ENCODE measurements at places on chromosomes 11 and 22. TPM values are rescaled to one million over a fixed set of nuclear protein-coding genes. Genes with fewer than 3 reads are reported as not detected.

- peak; percentile 78 for DNase-seq
These were observed 118.1 kb downstream of the BBOX1 start for GRCh38 chr11:27158456-27159334.

DNA sequence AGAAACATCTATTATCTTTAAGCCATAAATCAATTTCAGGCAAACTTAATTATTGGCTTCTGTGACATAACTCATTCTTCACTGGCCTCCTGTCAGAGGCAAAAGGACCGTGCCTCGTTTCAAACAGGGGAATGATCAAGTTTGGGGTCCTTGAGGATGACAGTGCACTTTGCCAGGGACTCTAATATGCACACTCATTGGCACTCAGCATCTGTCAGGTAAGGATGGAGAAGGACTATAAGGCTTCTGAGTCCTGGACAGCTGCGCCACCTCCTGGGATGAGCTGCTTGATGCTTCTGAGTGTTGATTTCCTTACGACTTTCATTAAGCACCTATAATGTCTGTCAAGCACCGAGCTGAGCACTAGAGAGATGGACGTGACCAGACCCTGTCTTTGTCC, 20.2 kb downstream of the BPIFC start:
- no peak for DNase-seq

- no peak for DNase-seq
These were observed 543.7 kb upstream of the RAG2 start for GRCh38 chr11:37141707-37142106.

DNA sequence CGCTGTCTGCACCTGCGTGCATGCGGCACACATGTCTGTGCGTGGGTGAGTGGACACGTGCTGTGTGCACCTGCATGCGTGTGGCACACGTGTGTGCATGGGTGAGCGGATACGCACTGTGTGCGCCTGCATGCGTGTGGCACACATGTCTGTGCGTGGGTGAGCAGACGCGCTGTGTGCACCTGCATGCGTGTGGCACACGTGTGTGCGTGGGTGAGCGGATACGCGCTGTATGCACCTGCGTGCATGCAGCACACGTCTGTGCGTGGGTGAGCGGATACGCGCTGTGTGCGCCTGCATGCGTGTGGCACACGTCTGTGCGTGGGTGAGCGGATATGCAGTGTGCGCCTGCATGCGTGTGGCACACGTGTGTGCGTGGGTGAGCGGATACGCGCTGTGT, 27.1 kb upstream of the ACR start:
- DNase-seq = no peak

DNA sequence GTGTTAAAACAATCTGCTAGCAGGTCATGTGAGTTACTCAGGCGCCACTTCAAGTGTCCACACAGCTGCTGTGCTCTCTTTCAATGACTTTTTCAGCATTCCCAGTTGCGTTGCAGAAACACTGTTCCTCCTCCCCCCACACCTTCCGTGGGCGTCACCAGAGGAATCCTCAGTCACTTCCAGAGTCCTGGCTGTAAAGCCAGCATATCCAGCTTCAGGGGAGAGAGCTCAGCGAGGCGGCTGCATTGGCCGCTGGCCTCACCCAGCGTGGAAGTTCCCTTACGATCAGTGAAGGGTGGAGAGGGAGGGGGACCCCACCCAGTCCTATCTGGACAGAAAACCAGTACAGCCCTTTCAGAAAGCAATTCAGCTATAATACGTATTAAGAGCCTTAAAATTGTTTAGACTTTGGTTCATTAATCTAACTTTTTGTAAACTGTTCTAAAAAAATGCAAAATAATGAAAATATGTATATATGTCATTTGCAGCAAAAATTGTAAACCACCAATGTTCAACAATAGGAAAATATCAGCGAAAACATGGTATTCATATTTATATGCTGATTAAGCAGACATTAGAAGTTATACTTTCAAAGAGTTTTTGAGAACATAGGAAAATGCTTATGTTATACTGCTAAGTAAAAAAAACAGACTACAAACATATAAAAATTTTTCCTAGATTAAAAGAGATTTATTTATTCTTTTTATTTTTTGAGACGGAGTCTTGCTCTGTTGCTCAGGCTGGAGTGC, 2.8 kb upstream of the ANO9 start:
- DNase-seq = no peak

PHOX2A gene
- not detected for total RNA-seq

GRCh38 chr22:20526305-20526627, 18.9 kb downstream of the MED15 start:
- no peak for DNase-seq

DNA sequence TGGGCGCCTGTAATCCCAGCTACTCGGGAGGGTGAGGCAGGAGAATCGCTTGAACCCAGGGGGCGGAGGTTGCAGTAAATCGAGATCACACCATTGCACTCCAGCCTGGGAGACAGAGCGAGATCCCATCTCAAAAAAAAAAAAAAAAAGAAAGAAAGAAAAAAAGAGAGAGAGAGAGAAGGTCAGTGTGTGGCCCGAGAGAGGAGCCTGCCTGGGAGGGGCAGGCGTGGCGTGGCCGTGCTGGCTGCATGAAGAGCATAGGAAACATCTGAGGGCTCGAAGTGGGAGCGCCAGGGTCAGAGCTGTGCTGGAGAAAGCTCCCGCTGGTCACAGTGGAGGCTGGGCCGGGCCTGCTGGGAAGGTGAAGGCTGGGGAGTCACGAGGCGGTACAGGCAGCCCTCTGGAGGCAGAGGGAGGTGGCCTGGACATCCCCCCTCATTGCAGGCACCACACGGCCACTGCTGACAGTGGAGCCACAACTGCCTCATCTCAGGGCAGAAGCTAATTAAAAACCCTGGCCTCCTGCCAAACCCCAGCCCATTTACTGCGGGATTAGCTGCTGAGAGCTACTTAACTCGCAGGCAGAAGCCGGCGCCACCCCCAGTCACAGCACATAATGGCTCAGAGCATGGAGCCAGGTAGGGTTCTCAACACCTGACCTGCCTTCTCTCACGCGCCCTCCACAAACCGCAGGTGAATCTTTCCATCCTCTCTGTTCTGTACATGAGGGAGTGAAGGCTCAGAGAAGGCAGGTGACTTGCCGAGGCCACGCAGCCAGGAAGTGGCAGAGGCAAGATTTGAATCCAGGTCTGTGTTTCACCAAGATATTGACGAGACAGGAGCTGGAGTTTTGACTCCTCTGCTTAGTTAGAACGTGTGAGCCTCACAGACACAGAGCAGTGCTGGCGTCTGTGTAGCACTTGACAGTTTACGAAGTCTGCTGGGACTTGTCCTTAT, 32.6 kb downstream of the NFAM1 start:
- DNase-seq = no peak

CDKN1C gene
- total RNA-seq = 21.8 TPM
